NCI-H526 treated with DMSO at 0.1 percent for 48 hours (cell line): ENCODE measurements at places on chromosomes 6 and 20.

GRCh38 chr20:47862574-47863240, 77.4 kb upstream of the SULF2 start:
- no peak for DNase-seq

DNA sequence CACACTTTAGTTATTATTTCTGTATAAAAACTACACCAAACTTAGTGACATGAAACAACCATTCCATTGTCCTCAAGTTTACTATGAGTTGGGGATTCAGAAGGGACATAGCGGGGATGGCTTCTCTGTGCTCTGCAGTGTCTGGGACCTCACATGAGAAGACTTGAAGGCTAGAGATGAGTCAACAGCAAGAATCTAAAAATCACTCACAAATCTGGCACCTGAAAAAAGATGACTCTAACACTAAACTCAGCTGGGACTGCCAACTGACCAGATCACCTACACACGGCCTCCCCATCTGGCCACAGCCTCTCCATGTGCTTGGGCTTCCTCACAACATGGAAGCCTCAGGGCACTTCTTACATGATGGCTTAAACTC, 63.0 kb upstream of the EYA2 start:
- DNase-seq: no peak

GRCh38 chr20:36737183-36737499, 8.7 kb downstream of the NDRG3 start:
- no peak for DNase-seq

DNA sequence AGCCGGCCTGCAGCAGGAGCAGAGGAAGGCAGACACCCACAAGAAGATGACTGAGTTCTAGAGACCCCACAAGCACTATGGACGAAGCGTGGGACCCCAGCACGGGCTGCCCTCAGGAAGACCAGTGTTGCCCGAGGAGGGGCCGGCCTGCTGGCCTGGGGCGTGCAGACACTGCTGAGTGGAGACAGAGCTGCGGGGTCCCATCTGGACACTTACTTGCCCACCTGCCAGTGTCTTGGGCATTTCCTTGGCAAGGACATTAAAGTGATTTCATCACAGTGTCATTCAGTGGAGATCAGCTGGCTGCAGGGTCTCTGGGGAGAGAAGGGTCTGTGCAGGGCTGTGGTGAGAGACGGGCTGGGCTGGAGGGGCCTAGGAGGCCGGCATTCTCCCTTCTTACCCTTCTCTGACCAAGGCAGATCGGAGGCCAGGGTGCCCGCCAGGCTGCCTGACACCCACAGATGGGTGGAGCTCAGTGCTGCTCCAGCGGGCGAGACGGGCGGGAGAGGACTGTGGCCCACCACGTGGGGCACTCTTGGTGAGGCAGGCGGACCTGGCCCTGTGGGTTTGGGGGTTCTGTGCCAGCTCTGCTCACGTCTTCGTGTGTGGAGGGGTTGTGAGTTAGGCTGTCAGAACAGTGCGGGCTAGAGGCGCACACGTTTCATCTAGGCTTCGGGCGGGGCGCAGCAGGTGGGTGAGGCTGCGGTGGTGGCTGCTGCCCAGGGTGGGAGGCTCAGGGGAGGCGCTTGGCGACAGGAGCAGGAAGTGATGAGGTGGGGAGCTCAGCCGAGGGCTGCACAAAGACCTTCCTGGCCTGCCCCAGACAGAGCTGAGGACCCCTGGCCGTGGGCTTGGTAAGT, at the start of gene LIME1:
TSS of gene LIME1 (plus strand) at position 806 of the 860 bp plus-strand sequence. CDS start 886 bp downstream, outside the sequence.
- DNase-seq: no peak

DNA sequence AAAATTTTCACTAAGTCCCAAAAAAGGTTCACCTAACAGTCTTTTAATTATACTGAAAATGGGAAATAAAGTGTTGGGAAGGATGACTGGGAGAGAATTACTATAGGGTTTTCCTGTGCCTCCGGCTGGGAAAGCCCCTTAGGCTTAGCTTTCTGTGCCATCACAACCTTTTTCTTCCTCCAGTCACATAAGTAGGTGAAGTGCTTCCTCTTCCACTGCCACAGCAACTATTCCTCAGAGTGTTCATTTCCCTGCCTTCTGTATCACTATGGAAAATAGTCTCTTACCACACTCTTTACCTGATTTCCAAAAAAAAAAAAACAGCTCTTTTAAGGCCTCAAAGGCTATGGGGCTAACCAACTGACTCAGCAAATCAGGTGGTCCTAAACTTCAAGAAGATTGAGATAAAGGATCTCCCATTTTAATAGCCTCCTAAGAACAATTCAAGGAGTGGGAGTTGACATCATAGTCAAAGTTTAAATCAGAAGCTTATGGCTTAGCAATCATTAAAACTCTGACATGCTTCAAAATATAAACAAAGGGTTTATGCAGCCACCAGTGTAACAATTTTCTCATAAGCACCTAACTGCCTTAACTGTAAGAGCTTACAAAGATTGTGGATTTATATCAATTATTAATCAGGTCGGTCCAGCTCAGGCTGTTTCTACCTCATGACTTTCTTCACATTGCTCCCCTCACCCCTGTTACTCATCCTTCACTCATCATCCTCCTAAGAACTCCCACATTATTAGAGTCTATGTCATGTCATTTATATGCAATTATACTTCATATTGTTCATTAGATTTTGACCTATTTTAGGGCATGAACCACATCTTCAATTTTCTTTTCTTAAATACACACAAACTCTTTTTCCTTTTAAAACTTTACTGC, 95.3 kb downstream of the RNGTT start:
- no peak for DNase-seq

GRCh38 chr20:47741669-47742608, 43.3 kb downstream of the SULF2 start:
- DNase-seq: no peak

GRCh38 chr20:38770546-38770945, 22.3 kb downstream of the ACTR5 start:
- DNase-seq: no peak

DNA sequence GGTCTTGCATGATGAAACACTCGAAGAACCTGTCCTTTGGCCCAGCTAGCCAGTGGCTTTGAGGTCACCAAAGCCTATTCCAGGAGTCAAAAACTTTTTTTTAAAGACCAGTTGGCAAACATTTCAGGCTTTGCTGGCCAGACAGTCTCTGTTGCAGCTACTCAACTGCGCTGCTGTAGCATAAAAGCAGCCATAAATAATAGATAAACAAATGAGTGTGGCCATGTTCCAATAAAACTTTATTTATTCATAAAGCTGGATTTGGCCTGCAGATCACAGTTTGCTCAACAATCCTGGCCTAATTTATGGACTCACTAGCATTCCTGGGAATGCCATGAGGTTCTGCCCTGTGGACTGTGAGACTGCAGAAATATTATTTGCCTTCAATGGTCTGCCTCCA, 68.8 kb upstream of the LTV1 start:
- DNase-seq: no peak

- DNase-seq: no peak
These were observed 437 bp downstream of the CD40 start for GRCh38 chr20:46118481-46119020.

- no peak for DNase-seq
These were observed 179.6 kb downstream of the UST start for GRCh38 chr6:148926478-148926877.

DNA sequence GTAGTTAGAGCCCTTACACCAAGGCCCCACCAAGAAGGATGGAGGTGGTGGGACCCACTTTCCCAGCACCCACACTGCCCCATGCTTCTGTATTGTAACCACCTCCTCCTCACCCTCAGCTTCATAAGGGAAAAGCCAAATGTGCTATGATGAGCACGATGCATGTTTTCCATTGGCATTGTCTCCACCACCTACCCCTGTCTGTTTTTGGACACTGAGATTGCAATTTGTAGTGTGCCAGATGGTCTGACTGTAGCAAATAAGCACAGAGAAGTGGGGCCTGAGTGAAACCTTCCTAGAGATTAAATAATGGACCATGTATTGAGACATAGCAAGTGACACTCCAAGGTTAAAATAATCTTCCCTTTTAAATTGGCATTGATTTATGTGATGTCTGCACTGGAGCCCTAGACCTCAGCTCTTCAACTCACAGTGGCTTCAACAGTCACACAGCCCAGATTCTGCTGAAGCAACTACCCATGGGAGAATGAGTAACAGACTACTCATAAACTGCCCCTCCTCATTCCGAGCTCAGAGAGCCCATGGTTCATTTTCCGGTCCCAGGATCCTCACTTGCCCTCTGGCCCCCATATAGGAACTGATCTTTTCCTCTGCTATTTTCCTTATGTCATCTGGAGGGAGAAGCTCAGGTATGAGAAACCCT, 177.9 kb downstream of the COL9A1 start:
- no peak for DNase-seq

GRCh38 chr20:5734602-5735001, 15.6 kb upstream of the SHLD1 start:
- no peak for DNase-seq

- DNase-seq: no peak
These were observed 44.2 kb downstream of the MYLK4 start for GRCh38 chr6:2706558-2706957.

DNA sequence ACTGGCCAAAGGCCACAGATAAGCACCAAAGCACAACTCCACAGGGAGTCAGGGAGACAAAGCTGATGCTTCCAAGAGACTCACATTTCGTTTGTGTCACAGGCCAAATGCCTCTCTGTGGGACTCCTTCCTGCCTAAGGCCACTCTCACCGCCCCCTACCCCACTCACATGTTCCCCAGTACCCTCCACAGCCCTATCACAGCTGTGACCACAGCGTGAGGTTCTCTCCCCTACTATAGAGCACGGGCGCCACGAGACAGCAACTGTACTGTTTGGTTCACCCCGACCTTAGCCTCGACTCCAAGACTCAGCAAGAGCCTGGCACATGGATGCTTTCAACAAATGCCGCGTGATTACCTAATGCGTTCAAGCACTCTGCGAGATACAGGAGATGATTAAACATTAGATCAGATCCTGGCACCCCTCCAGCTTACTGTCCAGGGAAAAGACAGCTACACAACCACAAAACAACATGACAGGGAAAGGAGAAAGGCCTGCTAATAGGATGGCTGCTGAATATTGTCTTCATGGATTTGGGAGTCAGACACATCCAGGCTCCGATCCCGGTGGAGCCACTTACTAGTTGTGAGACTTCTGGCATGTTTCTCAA, 105.5 kb downstream of the AGPAT4 start:
- DNase-seq: no peak

- no peak for DNase-seq
These were observed 206.2 kb upstream of the MYLIP start for GRCh38 chr6:15922510-15923250.

DNA sequence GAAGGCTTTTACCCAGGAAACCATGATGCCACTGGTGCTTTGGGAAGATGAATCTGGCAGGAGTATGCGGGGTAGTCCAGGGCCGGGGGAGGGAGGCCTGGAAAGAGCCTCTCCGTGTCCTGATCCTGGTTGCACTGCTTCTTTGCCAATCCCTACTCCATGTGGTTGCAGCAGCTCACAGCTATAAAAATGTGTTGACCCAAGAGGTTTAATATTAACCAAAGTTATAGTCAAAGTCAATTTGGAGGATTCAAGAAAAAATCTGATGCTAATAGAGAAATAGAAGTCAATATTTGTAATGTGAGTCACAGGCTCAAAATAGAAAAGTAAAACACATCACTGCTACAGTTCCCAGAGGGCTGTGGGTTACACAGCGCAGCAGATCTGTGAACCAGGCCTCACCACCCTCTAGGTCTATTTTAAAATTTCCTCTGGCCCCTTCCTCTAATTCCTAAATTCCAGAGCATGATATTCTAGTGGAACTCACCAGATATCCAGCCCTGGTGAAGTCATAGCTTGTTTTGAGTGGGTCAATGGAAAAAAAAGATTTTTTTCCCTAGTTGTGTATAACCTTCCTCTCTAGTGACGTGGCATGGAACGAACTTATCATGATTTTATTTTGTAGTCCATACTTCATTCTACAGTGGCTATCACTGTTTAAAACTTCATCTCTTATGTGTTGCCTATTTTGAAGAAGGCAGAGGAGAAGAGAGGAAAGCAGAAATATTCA, 63.2 kb upstream of the BMP2 start:
- no peak for DNase-seq

DNA sequence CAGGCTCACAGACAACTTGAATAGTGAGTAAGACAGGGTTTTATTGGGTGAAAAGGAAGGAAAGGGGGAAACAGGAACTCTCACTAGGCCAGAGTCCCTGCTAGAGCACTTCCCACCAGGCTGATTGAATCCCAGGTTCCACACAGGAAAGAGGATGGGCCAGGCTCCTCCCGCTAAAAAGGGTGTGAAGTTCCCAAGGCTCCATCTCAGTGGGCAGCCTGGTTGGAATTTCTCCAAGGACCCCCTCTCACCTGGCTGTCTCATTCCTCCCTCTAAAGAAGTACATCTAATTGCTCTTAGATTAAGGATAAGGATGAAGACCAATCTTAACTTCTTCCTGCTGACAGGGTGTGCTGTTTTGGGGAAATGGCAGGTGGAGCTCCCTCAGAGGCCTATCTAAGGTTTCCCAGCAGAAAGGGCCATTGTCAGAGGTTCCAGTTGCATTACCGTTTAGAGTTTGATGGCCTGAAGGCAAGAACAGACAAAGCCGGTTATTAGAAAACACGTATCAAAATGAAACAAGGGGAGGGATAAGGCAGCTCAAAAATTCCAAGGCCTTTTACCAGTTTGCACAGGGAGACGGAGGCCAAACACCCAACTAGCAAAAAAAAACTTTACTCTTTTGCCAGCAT, 21.5 kb downstream of the COL19A1 start:
- no peak for DNase-seq

GRCh38 chr6:113959235-113959634, 11.7 kb downstream of the HDAC2 start:
- no peak for DNase-seq

- no peak for DNase-seq
These were observed 15.2 kb downstream of the RNF8 start for GRCh38 chr6:37368961-37369320.

- no peak for DNase-seq
These were observed 545.6 kb upstream of the MAP3K7 start for GRCh38 chr6:91132461-91132860.

GRCh38 chr6:112281821-112282615, 27.7 kb upstream of the LAMA4 start:
- no peak for DNase-seq

- DNase-seq: peak; percentile 57
These were observed 880 bp downstream of the ADNP start for GRCh38 chr20:50930139-50930975.

GRCh38 chr20:62580052-62580451, 62.3 kb upstream of the SLCO4A1 start:
- DNase-seq: no peak

GRCh38 chr6:142952614-142953013, 7.6 kb upstream of the HIVEP2 start:
- no peak for DNase-seq

GRCh38 chr6:33616913-33617312, 4.2 kb upstream of the ITPR3 start:
- DNase-seq: no peak
